ENCODE measurements at places on chromosomes 6 and 20.

- no peak for DNase-seq
These were observed 31.4 kb downstream of the RALGAPA2 start for GRCh38 chr20:20680991-20681508.

DNA sequence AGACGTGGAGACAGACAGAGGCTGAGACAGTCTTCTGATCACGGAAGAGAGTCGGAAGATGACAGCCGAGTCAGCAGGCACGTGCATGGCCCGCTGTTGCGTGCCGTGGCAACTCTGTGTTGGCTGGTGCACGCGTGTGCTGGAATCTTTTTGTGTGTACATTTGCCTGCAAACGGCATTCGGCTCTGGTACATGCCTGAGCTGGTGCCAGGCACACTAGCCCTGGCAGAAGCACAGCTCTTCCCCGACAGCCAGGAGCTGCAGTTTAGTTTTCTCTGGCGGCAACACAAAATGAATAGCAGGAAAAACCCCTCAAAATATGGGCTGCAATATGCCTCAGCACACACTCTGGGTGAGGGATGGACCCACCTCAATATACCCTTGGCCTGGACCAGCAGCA is 769 bp upstream of the PDYN start:
- no peak for DNase-seq

GRCh38 chr20:8505476-8506200 is 373.6 kb downstream of the PLCB1 start:
- DNase-seq, result no peak

GRCh38 chr6:138948546-138949179 is 39.4 kb downstream of the REPS1 start:
- no peak for DNase-seq

DNA sequence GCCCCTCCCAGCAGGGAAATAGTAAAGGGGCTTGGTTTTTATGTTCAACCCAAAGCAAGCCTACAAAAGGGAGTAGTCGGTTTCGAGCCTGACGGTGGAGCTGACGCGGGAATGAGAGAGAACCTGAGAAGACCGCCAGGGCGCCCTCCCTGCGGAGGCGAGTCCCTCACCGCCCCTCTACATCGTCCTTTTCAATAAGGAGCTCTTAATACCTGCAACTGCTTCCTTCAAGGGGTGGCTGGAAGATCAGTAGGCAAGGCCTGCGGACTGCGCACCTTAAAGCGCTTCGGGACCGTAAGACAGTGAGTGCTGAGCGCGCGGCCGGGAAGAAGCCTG is 709 bp upstream of the ZNF76 start:
- no peak for DNase-seq

DNA sequence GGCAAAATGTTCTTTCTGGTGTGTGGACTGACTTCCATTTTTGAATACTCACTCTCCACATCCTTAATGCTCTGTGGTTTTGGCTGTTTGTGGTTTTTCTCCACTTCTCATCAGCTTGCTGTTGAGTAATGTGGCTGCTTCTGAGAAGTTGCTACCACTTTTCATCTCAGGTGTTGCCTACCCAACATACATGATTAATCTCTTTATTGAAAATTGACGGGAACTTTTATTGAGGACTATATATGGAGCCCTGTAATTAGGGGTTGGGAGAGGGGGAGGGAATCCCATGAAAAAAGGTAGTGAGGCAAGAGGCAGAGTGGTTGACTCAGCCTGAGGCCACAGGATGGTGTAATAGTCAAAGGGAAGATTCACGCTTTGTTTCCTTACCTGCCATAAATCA is 17.6 kb downstream of the IL22RA2 start:
- no peak for DNase-seq

DNA sequence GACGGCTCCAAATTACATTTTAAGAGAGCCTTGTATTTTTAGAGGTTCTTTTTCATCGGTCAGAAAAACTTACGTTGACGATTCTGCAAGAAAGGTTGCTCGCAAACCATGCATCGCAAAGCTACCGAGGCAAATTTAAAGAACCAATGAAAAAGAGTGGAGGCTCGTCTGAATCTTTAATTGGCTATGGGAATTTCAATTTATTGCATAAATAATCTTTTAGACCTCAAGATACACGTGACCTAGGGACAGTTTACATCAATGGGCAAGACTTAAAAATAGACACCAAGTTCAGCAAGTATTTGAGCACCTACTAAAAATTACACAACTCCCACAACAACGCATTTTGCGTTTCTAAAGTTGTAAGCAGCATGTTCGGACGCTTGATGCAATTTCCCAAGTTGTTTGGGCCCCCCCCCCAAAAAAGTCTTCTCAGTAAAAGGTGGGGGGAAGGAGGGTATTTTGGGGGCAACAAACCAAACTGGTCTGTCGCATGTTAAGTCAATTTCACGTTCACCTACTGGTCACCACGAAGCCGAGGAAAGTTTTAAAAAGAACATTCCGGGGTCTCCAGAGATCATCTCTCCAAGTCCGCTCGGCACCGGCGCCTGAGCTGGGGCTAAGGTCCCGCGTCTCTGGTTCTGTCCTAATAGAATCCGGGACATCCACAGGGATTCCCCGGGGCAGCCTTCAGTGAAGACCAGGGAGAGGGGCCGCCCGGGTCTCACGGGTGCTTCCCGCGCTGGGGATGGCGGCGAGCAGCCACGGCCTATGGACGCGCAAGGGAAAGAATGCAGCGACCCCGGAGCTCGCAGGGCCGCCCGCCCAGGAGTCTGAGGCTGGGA is 851 bp downstream of the SNX5 start:
- no peak for DNase-seq

- DNase-seq, result no peak
These were observed 671.4 kb downstream of the RFPL4B start for GRCh38 chr6:113018351-113019151.

DNA sequence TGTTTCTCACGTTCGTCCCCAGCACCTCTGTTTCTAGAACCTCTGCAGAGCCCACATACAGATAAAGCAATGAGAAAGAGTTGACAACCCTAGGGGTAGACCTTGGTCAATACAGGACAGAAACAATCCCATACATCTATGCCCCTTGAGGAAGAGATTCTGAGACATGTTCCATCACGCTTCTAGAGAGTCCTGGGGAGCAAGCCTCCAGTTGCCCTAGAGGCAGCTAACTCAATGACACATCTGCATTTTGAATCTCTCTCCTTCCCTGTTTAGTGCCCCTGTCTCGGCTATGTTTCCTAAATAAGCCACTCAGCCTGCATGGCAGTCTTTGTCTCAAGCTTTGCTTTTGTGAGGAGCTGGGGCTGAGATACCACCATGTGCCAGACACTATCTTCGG is 435.3 kb downstream of the CD83 start:
- DNase-seq, result no peak

GRCh38 chr6:25172819-25173218 is 106.4 kb upstream of the CARMIL1 start:
- DNase-seq, result no peak

DNA sequence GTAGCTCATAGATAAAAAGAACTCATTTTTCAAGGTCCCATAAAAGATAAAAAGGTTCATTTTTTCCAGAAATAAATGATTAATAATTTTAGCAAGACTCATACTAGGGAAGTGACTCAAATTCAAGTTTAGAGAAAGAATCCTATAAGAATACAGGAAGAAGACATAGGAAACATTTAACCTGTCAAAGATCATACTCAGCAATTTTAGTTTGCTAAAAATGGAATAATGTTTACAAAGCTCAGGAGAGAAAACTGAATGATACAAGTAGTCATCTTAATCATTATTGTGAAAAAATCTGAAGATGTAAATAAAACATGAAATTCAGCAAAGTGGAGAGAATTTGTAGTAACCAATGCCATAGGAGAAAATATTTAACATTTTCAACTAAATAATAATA is 926.6 kb downstream of the TBC1D32 start:
- DNase-seq, result no peak

DNA sequence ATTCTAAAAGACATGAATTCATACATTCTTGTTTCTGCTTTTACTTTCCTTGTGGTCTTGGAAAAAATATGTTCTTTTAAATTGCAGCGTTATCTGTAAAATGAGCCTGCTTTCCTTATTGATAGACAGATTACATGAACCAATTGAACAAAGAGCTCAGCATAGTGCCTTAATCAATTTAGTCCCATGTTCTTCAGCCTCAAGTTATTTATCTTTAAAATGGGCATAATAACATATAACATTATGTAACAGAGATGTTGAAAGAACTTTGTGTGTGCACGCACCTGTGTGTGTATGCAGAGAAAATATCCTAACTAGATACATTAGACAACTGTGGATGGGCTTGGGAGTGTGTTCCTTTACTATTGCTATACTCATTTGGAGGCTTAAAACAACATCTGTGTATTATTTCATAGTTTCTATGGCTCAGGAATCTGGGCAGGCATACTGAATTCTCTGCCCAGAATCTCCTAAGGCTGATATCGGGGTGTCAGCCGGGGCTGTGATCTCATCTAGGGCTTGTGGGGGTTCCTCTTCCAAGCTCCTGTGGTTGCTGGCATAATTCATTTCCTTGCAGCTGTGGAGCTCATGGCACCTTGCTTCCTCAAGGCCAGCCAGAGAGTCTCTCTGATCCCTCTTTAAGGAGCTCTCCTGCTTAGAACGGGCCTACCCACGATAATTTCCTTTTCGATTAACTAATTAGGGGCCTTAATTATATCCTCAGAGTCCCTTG is 194.1 kb downstream of the ARID1B start:
- no peak for DNase-seq

- DNase-seq, result peak; percentile 40
These were observed 1.3 kb downstream of the MAN1A1 start for GRCh38 chr6:119348096-119348747.

DNA sequence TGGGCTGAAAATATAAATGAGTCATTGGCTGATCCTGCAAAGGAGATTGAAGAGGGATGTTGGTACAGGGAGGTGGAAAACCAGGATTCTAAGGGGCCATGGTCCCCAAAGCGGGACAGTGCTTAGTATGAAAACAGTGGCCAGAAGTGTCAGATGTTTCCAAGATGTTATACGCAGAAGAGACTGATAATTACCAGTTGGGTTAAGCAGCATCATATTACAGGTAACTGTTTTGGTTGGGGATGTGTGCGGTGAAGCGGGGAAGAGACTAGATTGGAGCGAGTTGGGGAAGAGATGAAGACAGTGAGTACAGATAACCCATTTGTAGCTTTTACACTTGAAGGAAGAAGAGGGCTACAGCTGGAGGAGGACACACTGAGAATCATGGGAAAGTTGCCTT is 80.8 kb downstream of the PLEKHG1 start:
- DNase-seq, result no peak

- no peak for DNase-seq
These were observed 33.3 kb upstream of the QKI start for GRCh38 chr6:163381118-163381756.

GRCh38 chr6:7624796-7625710 is 35.1 kb downstream of the SNRNP48 start:
- DNase-seq, result no peak

- no peak for DNase-seq
These were observed 47.9 kb upstream of the ARID1B start for GRCh38 chr6:156729248-156729647.

DNA sequence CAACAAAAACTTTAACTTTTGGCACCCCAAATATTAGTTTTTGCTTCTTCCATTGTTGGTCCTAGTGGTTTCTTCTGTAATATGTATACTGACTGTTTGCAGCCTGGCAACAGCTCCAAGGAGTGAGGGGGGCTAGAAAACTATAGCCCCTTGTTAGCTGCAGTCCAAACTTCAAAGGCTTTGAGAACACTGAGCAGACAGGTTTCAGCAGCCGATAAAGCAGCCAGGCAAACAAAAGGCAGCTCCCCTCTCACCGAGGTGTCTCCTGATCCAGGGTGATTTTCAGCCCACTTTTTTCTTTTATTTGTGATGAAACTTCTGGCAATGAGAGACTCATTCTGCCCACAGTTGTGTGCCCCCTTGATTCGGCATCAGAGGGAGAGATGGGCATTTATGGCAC is 80.7 kb downstream of the OLIG3 start:
- DNase-seq, result no peak

DNA sequence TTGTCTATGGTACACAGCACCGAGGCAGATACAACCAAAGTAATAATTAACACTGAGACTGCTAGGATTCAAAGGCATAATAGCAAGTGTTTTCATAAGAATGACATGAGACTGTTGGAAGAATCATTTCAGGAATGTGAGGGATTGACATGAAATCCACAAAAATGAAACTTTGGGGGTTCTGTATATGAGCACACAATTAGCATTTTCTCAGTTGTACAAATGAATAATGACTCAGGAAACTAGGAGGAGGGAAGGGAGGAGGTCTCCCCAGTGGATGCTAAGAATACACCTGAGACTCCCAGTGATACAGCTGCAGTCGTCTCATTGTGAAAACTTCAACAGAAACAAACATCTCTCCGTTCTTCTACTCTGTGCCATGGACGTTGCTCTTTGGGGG is 428.4 kb upstream of the PLCB4 start:
- no peak for DNase-seq

DNA sequence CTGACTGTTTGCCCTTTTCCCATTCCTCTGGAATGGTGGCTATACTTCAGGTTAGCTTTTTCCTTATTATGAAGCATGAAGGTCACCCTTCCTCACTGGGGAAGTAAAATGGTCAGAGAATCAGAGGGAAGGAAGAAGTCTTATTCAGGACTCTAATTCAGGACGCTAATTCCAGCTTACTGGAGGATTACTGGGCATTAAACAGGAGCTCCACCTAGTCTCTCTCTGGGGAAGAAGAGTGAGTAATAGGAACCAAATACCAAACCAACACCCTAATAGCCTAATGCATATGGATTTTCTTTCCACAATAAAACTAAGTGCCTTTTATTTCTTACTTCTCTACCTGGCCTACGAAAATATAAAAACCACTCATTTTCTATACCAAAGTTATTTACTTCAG is 10.1 kb downstream of the CRISP1 start:
- DNase-seq, result no peak

- DNase-seq, result no peak
These were observed 23.9 kb downstream of the DEFB114 start for GRCh38 chr6:49939993-49940498.

DNA sequence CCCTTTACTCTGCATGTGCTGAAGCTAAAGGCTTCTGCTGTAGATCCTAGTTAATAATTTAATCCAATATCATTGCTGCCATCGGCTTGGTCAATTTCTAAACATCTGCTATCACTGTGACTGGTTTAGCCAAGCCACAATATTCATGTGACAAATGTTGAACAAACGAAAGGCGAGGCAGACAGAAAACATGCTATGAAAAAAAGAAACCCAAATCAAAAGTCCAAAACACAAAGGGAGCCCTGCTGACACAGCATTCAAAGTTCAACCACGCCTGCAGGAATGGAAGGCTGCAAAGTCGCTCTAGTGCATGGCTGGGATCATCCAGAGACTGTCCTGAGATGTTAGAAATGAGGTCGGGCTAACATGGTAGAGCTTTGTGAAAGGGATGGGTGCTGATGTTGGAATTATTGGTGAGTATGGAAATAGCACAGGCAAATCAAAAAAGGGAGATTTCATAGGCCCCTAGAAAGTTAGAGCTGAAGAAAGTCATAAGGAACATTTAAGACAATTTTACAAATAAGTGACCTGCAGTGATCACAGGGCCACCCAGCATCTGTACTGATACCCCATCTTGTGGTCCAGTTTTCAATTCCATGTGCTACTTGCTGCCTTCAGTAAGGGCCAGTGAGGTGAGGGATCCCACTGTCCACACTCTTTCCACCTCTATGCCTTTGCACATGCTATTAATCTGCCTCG is 8.8 kb upstream of the NHSL1 start:
- DNase-seq, result no peak

GRCh38 chr20:58891086-58891717 is 38.7 kb downstream of the GNAS start:
- DNase-seq, result peak; percentile 86

All from ovary (tissue), 10 donors.